ENCODE measurements at places on chromosomes 3 and 15.

GRCh38 chr3:139689708-139690228 is 12.0 kb upstream of the NMNAT3 start:
- DNase-seq = no peak

DNA sequence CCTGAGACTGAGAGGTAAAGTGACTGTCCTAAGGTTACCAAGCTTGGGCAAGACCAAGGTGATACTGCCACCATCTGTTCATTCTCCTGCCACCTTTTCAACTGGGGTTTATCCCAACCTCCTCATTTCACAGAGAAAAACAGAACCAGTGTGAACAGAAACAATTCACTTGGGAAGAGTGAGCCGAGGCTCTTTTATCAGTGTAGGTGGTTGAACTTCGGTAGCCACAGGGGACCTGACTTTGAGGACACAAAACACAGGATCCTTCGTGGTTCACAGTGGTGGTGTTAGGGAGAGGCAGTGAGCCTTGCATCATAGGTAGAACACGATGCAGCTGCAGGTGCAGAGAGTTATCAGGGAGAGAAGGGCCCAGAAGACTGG is 72.8 kb upstream of the ICE2 start:
- DNase-seq = no peak

DNA sequence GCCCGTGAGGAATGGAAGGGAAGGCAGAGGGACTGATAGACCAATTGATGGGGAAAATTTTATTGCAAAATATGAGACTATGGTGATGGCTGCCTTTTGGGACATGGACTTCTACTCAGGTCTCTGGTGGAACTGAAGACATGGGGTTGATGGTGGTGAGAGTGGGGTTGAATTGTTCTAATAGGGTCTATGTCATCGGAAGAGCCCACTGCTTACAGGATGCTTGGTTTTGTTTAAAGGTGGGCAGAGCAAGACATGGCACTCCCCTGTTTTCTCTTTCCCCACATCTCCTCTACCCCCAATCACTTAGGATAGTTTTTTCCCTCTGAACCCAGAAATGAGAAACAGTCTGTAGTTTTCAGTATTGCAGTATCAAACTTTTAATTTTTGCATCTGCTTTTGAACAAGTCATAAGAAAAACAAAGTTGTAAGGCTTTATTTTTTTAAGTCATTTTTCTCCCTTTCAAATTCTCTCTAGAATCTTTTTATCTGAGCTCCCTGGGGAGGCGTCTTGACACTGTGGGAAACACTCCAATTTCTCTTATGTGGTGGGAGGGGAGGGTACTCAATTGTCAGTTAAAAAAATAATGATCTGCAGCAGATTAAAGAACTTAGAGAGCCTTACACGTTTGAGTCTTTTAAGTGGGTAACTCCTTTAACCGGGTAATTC is 276.2 kb upstream of the TBC1D5 start:
- no peak for DNase-seq

DNA sequence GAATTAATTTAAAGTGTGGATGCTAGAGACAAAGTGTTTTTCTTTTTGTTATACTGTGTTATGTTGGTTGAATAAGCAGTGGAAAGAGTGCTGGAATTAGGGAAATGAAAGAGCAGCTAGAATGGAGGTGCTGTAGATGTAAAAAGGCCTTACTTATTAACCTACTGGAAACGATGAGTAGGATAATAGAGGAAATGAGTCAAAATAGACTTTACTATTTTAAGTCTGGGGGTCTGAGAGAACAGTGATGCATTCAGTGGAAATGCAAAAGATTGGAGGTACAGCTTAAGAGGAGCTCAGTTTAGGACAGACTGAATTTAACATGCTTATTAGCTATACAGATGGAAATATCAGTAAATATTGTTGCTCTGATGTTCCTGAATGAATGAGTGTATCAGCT is 674.0 kb downstream of the OTOL1 start:
- DNase-seq = no peak

- no peak for DNase-seq
These were observed 83.4 kb upstream of the MEX3B start for GRCh38 chr15:82129149-82129692.

DNA sequence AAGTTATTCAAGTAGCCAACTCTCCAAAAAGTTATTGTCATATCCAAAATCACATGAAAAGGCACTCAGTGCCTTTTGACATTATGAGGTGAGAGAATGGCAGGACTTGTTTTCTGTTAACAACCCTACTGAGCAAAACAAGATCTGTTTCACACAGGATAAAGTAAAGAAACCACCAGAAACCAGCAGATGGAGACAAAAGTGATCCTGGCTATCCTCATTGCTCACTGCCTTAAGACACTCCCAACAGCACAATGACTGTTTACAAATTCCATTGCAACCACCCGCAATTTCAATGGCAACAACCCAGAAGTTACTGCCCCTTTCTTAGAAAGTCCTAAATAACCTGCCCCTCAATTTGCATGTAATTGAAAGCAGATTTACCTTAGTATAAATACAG is 352.6 kb upstream of the NDN start:
- no peak for DNase-seq

- no peak for DNase-seq
These were observed 141.2 kb upstream of the SLCO3A1 start for GRCh38 chr15:91712286-91712685.

- DNase-seq = no peak
These were observed 193.4 kb downstream of the SUCLG2 start for GRCh38 chr3:67460841-67461510.

GRCh38 chr3:5889374-5889773 is 701.9 kb downstream of the EDEM1 start:
- no peak for DNase-seq

DNA sequence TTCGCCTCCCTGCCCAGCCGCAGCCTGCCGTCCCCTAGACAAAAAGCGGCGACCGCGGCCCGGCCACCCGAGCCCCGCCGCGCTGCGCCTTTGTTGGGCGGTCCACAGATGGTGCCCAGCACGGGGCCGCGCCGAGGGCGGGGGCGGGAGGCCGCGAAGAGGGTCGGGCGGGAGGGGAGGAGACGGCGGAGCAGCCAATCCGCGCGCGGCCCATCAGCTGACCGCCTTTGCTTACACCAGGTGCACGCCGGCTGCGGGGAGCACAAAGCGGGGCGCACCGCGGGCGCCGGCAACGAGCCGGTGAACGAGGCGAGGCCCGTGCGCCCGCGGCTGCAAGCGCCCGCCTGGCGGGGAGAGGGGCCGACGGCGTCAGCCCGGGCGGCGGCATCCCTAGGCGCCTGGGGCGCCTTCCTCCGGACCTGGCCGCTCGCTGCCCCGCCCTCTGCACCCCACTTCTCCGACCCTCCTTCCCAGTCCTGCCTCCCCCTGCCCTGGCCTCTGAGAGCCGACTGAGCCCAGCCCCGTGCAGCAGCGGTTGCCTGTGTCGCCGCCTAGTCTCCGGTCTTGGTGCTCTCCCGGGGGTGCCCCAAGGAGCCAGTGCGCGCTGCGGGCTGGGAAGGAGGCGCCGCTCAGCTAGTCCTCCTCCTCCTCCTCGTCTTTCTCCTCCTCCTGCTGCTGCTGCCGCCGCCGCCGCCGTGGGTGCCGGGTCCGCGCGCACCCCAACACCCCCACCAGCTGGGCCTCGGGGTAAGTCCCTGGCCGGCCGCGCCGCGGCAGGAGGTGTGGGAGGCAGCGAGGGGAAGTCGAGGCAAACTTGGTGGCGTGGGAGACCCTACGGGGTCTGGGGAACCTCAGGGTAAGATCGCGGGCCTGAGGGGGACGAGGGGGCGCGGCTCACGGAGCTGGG is at the start of gene LRRN1:
LRRN1 (plus strand) TSS at position 259 of the 907 bp plus-strand sequence. CDS start 45,211 bp downstream, outside the sequence.
- peak; percentile 9 for DNase-seq

GRCh38 chr3:51680196-51680595 is 9.1 kb downstream of the TEX264 start:
- no peak for DNase-seq

DNA sequence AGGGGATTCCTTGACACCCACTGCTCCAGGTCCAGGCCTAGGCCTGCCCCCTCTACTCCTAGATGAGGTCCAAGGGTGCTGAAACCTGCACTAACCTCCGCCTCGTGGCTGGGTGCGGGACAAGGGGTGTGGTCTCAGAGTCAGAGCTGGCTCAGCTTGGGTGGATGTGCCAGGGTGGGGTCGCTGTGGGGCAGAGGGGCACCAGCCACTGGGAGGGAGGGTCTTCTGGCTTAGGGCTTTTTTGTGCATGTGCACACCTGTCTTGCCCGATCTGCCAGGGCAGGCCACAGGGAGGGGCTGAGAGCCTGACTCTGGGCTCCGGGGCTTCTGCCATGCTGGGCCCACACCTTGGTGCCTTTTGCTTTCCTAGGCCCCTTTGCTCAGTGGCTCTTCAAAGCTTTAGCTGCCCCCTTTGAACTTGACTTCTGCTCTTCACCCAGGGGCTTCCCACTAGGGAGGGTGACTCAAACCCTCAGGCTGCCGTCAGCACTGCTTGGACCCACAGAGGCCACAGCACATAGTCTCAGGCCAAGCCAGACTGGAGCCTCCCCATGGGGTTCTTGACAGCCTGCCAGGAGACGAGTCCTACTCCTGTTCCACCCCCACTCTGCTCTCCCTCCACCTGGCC is 73.0 kb downstream of the KLF13 start:
- no peak for DNase-seq

DNA sequence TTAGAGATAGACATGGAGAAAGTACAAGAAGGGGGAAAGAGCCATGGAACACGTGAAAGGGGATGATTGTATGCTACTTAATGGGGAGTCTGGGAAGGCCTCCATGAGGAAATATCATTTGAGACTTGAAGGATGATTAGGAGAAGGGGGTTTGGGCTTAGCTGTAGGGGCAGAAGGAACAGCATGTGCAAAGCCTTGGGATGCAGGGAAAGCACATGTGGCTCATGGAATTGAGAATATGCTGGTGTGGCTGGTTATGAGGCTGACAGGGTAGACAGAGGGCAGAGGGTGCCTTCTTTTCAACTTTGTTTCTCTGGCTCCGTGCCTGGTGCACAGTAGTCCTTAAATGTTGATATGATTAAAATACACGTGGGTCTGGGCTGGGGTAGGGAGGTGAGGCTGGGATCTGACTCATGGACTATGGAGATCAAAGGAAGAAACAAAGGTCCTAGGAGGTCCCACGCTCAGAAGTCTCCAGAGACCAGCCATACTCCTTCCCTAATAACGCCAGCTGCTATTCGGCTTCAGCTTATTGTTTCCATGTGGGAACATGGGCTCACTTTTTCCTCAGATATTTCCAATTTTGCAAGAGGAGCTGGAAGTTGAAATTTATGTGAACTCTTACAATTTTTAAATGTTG is 1.1 kb downstream of the GTF2E1 start:
- DNase-seq = no peak

DNA sequence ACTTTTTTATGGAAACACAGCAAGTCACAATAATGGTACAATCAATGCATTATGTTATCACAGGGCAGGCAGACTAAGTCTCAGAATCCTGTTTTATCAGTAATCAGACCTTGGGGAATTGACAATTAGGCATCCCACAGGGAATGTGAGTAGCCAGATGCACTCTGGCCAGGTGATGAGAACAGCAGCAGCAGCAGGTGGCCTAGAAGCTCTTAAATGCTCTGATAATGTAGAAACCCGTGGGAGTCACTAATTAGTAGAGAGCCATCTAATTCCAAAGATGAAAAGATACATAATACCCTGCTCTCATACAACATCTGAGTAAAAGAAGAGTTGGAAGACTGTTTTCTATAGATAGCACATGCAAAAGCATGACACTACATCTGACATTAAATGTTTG is 12.6 kb downstream of the CEP152 start:
- no peak for DNase-seq

DNA sequence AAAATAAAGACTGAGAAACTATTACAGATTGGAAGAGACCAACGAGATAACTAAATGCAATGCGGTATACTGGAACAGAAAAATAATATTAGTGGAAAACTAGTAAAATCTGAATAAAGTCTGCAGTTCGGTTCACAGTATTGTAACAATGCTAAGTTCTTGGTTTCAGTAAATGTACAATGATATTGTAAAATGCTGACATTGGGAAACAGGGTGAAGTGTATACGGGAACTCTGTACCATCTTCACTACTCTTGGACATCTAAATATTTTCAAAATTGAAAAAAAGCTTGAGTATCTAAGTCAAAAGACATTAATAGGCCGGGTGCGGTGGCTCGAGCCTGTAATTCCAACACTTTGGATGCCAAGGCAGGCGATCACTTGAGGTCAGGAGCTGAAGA is 120.9 kb upstream of the KCNMB2 start:
- no peak for DNase-seq

GRCh38 chr3:190101320-190102011 is 19.2 kb downstream of the P3H2 start:
- DNase-seq = no peak

DNA sequence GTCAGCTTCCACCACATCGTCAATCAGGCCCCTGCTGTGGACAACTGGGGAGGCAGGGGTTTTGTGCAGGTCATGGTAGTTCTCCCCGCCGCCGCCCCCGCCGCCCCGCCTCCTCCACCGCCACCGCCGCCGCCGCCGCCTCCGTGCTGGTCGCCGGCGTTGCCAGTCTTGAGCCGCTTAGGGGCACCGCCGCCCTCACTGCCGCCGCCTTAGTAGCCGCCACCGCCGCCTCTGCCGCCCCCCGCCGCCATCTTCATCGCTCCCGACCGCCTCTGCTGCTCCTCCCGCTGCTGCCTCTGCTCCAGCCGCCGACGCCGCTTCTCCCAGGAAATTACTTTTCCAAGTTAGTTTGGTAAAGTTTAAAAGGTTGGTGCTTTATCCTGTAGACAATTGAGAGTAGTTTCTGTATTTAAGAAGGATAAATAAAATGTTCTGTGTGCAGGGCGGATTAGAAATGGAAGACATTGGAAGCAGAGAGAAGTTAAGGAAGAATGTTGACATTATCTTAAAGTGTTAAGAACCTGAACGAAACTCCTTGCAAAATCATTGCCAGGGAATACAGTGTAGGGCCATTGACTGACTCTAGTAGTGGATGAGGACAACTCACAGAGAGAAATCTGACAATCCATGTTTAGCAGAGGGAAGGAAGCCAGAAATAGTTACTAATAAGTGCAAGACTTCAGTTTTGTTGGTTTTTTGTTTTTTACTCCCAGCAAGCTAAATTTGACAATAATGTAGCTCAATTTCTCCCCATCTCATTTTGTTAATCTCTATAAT is 53.0 kb upstream of the GOLGA8A start:
- no peak for DNase-seq

DNA sequence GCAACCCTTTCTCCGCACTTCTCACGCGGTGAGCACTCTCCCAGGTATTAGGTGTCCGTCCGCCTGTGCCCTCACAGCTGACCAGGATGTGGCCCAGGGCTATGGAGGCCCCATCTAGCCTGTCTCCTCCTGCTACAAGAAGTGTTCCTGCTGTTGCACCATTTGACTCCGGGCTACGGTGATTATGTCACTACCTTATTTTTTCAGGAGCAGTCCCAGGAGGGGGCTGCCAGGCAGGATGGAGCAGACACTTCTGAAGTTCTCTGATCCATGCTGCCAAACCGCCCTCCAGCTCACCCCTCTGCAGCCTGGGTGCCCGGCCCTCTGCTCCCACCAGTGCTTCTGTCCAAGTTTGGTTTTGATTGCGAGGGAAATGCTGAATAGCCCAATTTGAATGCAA is 36.9 kb downstream of the ZXDC start:
- no peak for DNase-seq

GRCh38 chr15:24745290-24745689 is 69.7 kb downstream of the NPAP1 start:
- no peak for DNase-seq

All from stimulated activated CD8-positive, alpha-beta memory T cell treated with anti-CD3 and anti-CD28 coated beads, Interleukin-7, amount 100 ng/mL, for 1 hour (primary cell).